ENCODE measurements at places on chromosomes 6 and 20.

DNA sequence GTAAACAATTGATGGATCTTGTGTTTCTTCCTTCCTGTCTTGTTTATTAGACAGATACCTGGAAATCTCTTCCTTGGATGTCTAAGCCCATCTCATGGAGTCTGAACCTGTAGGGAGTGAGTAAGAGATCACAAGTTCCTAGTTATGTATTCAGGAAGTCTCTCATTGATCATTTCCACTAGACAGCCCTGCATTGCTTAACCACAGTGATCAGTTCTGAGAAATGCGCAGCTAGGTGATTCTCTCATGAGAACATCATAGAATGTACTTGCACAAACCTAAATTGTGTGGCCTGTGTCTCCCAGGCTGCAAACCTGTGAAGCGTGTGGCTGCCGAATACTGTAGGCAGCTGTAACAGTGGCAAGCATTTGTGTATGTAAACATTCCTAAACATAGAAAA lies 39.1 kb downstream of the FAM120B start:
- DNase-seq = no peak

GRCh38 chr6:13511913-13512717 lies 24.7 kb upstream of the GFOD1 start:
- DNase-seq = no peak

GRCh38 chr6:70380252-70380651 lies 33.1 kb upstream of the FAM135A start:
- DNase-seq = no peak

- no peak for DNase-seq
These were observed 126.0 kb upstream of the TOP1 start for GRCh38 chr20:40902661-40903060.

DNA sequence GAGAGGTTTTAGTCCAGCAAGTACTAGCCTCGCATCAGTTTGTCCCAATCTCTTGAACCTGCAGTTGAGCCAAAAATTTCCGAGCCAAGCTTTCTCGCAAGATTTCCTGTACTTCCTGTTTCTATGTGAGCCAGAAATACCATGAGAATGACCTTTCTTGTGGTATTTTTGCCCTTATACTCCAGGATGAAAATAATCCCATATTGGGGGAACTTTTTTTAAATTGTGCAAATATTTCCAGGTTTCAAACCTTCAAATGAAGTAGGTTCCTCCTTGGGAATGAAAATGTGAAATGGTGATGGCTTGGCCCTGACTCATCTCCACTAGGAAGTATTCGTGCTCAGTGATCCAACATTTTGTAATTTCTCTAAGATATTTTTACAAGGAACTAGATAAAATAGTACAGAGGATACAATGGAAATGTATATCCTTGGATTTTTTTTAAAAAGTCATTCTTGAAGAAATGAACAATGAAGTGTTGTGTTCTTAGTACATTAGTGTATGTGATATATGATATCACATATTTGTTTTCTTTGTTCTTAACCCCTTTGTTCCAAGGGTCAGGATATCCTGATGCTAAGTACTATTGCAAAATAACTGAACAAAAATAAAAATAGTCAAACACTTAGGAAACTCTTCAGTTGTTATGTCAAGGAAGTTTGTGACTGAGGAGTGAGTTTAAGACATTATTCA lies 184.0 kb downstream of the PDE7B start:
- no peak for DNase-seq

DNA sequence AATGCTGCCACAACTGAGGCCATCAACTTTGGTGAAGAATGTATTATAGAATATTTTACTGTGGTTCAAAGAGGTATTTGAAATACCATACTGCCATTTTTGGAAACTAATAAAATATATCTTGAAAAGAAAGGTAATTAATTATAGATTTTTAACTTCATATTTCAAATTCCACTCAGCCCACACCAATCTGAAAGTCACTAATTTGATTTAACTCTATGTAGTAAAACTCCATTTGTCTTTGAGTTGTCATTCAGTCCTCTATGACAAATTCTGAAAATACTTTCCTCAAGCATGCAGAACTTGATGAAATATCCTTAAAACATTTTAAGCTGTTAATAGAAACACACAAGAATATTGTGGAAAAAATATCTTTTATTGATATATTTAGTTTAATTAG lies 1196.7 kb upstream of the CITED2 start:
- DNase-seq = no peak

- no peak for DNase-seq
These were observed 541.7 kb upstream of the FLRT3 start for GRCh38 chr20:14879020-14879697.

- no peak for DNase-seq
These were observed 101.5 kb downstream of the NRSN1 start for GRCh38 chr6:24227556-24227955.

DNA sequence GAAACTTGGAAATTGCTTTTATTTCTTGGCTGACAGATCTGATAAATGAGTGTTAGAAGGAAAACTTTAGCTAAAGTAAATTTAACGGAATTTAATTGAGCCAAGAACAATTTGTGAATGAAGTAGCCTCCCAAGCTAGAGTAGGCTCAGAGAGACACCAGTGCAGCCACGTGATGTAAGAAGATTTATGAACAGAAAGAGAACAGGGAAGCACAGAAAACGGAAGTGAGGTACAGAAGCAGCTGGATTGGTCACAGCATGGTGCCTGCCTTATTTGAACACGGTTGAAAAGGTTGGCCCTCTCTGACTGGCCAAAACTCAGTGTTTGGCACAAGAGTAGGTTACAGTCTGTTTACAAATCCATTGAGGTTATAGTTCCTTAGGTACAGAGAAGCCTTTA lies 29.5 kb upstream of the IFNGR1 start:
- no peak for DNase-seq

DNA sequence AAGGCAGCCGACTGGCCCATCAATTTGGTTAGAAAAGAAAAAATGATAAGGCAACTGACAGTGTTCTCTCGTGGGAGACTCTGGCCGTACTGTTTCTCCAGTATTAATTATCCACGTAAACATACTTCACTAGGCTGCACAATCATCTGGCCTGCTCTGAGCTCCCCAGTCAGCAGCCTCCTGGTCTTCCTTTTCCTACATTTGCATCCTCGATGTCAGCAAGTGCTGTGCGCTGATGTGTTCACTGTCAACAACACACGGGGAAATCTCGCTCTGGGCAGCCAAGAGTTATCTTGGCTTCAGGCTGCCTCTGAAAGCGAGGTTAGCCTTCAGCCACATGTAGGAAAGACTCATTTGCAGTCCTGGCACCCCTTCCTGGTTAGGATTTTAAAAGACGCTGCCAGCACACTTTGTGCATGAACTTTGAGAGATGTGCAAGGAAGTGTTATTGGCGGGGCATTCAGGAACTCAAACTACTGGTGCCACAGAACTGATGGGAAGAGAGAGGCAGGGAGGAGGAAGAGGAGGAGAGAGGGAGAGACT lies 460.5 kb upstream of the ARID1B start:
- DNase-seq = no peak

- DNase-seq = no peak
These were observed 23.7 kb upstream of the ID1 start for GRCh38 chr20:31581391-31581790.

GRCh38 chr20:50991076-50991475 lies 31.8 kb downstream of the KCNG1 start:
- no peak for DNase-seq

DNA sequence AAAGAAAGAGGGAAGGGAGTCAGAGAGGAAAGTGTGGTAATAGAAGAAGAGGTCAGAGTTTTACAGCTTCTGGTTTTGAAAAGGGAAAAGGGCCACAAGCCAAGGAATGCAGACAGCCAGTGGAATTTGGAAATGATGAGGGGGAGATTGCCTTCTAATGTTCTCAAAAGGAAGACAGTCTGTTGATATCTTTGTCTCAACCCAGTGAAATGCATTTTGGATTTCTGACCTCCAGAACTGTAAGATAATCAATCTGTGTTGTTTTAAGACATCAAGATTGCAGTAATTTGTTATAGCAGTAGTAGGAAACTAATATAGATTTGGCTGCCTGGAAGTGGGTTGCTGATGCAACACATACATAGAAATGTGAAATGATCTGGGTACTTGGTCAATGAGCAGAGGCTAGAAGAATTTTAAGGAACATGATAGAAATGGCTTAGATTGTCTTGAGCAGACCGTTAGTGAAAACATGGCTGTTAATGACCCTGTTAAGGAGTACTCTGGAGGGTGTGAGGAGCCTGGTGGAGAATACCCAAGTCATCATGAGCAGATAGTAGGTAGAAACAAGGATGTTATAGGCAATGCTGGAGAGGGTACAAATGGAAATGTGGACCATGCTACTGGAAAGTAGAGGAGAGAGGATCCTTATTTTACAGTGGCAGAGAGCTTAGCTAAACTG lies 255.8 kb upstream of the RAB32 start:
- DNase-seq = no peak

GRCh38 chr20:48697845-48698491 lies 129.8 kb downstream of the PREX1 start:
- peak; percentile 79 for DNase-seq

GRCh38 chr20:50565871-50566270 lies 55.7 kb downstream of the PTPN1 start:
- no peak for DNase-seq

DNA sequence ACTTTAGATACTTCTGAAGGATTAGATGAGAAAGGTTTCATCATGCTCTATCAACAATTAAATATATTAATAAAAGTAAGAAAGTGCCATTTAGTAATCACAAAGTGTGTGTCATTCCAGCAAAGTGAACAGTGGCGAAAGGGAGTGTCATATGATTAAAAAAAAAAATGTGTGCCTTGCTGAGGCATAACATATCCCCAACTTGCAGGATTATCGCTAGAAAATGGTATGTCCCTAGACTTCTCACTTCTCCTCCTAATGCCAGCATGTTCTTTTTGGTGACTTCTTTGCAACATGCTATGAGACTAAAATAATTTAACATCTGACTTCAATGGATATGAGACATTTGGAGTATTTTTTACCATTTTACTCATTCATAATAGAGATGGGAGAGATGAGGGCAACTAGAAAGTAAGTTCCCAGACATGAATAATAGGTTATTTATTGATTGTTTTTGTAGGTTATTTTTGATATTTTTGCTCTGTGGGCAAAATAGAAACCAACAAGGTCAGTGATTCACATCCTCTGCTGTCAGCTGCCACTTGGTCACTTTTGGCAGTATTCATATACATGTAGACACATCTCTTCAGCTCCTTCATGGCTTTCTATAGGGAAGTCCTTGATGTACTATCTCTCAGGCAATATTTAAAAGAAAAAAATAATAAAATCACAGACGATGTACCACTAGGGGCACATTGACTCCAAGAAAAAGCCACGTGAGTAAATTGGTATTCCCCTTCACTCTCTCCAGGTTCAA lies 370.1 kb downstream of the BMP2 start:
- DNase-seq = no peak

GRCh38 chr6:119521251-119521650 lies 171.7 kb upstream of the MAN1A1 start:
- DNase-seq = no peak

GRCh38 chr6:16316741-16317251 lies 78.4 kb downstream of the GMPR start:
- DNase-seq = peak; percentile 5

DNA sequence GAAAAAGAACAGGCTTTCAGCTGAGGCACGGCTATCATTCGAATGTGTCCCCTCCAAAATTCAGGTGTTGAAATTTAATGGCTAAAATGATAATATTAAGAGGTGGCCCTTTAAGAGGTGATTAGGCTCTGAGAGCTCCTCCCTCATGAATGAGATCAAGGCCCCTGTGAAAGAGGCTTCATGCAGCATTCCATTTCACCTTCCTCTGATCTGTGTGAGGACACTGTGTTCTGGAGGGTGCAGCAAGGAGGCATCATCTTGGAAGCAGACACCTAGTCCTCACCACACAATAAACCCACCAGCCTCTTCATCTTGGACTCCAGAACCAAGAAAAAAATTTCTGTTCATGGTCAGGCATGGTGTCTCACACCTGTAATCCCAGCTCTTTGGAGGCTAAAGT lies 56.4 kb downstream of the PPP1R14C start:
- DNase-seq = no peak

- DNase-seq = no peak
These were observed 33.7 kb upstream of the MDGA1 start for GRCh38 chr6:37731371-37731770.

DNA sequence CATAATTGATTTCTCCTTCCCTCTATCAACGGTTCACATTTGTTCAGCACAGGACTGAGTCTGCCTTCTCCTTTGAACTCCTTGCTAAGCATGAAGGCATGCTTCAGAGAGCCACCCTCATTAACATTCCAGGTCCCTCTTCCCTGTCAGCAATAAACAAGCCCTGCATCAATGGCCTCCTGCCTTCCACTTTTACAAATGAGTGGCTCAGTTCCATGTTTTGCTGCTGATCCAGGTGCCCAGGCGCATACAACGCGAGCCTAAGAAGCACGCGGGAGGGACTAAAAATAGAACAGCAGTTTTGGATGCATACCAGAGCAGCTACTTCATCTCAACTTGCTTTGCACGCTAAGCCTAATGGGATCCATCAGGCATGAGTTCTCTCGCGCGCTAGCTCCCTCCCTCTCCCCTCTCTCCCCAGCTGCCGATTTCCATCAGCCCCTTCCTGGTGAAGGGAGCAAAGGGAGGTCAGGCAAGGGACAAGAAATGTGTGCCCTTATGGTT lies 53.4 kb downstream of the TRAF3IP2 start:
- peak; percentile 88 for DNase-seq

GRCh38 chr20:57294550-57294949 lies 28.1 kb upstream of the BMP7 start:
- DNase-seq = no peak

GRCh38 chr6:41561931-41562911 lies 16.0 kb downstream of the FOXP4 start:
- DNase-seq = no peak

DNA sequence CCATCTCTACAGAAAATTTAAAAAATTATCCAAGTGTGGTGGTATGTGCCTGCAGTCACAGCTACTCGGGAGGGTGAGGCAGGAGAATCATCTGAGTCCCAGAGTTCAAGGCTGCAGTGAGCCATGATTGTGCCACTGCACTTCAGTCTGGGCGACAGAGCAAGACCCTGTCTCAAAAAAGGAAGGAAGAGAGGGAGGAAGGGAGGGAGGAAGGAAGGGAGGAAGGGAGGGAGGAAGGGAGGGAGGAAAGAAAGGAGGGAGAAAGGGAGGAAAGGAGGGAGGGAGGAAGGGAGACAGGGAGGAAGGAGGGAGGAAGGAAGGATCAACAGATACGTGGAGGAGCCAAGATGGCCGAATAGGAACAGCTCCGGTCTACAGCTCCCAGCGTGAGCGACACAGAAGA lies 90.1 kb downstream of the ZNF217 start:
- no peak for DNase-seq

- no peak for DNase-seq
These were observed 29.2 kb downstream of the AFDN start for GRCh38 chr6:167855825-167856425.

- no peak for DNase-seq
These were observed 107.1 kb upstream of the ASF1A start for GRCh38 chr6:118786596-118787453.

DNA sequence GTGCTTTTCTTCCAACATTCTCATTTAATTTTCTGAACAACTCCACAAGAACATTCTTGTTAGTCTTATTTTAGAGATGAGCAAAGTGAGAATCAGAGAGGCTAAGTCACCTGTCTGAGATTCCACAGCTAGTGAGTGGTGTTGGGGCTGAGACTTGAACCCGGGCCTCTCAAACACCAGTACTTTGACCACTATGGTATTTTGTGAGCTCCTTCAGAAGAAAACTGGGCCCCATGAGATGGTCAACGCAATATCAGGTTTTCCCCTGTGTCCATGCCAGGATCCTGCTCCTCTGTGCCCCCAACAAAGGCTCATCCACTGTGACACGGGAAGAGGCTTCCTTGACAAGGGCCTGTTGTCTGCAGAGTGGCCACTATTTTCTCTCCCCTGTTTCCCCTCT lies 51.9 kb downstream of the MAFB start:
- no peak for DNase-seq

GRCh38 chr6:44221961-44222335 lies 1.4 kb upstream of the SLC29A1 start:
- DNase-seq = no peak

Data from NCI-H524 (cell line).